ENCODE measurements at places on chromosomes 7 and 10.
A peak's percentile ranks its signal among the peaks of the same experiment; 100 is the strongest.

GRCh38 chr7:1492221-1492620 is 12.0 kb downstream of the INTS1 start:
- DNase-seq: no peak

GRCh38 chr10:22058201-22058600 is 54.7 kb upstream of the DNAJC1 start:
- no peak for DNase-seq

GRCh38 chr10:45488365-45488764 is 114.3 kb downstream of the ALOX5 start:
- no peak for DNase-seq

GRCh38 chr10:124517461-124517860 is 55.8 kb downstream of the LHPP start:
- DNase-seq: no peak

DNA sequence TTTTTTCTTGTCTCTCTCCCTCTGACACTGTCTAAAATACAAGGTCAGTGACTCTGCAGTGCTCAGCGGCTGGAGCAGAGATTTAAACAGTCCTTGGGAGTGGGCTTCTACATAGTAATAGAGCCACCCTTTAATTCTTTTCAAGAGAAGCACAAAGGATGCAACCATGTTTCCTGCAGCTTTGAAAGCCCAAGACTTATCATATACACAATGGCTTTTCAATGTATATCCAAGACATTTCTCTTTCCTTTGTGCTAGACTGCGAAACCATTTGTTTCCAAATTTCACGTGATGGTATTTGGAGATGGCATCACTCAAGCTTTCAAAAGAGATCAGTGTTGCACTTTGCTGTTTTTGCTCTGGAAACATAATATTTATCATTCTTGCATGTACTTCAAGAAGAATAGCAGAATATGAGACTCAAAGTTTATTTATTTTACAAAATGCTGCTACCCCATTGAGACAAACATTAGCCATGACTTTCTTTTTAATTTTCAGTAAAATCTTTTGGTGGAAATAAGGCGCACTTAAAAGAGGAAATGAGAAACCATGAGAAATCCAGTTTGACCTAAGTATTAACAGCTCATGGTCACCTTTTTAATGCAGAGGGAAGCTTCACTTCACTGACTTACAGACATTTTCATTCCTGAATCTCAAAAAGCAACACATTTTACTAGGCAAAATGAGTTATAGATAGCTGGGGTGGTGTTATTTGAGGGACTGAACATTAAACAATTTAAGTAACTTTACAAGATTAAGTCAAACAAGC is 76.6 kb downstream of the SEMA3C start:
- DNase-seq: no peak

- no peak for DNase-seq
Measured at GRCh38 chr10:87750001-87750671, 67.9 kb downstream of the ATAD1 start.

- DNase-seq: no peak
Measured at GRCh38 chr10:101759309-101760247, 16.3 kb downstream of the FGF8 start.

DNA sequence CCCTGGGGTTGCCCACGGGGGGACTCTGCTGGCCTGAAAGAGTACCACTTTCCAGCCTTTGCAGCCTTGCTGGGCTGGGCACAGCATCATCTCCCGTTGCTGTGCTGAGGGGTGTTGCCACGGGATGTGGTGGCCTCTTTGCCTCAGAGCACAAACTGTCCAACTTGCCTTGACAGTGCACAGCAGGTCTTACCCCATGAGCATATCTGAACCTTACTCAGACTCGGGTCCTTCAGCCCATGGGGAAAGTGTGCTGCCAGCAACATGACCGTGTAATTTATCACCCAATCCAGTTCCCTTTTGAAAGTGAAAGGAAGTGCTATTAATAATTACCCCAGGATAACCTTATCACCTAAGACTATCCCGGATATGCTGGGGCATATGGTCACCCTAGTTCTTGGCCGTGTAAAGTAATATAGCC is 46.8 kb downstream of the TBXAS1 start:
- no peak for DNase-seq

- no peak for DNase-seq
Measured at GRCh38 chr10:79024720-79025198, 44.0 kb upstream of the ZMIZ1 start.

- DNase-seq: no peak
Measured at GRCh38 chr10:88676283-88677060, 12.2 kb downstream of the LIPF start.

GRCh38 chr7:157405914-157406810 is 69.4 kb downstream of the DNAJB6 start:
- no peak for DNase-seq

- DNase-seq: no peak
Measured at GRCh38 chr7:36533717-36534116, 144.1 kb downstream of the ANLN start.

GRCh38 chr10:5349362-5349761 is 15.4 kb upstream of the UCN3 start:
- DNase-seq: no peak

- DNase-seq: no peak
Measured at GRCh38 chr7:88146616-88147015, 73.2 kb downstream of the SRI start.

DNA sequence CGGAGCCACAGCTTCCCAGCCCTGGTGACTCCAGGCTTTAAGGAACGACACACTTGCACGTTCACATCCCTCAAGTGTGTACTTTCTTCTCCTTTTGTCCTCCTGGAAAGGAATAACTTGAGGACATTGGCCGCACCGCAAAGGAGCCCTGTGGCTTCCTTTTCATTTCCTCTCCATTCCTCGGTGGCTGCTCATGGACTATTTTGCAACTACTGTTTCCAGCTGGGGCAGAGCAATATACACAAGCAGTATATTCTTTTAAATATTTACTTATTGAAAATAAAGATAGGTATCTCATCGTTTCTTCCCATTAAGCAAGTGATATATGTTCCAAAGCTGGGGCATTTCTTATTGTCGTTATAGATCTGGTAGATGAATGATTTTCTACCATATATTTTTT is 97.2 kb upstream of the LYZL1 start:
- no peak for DNase-seq

GRCh38 chr7:36186359-36187121 is 33.5 kb downstream of the EEPD1 start:
- DNase-seq: no peak

DNA sequence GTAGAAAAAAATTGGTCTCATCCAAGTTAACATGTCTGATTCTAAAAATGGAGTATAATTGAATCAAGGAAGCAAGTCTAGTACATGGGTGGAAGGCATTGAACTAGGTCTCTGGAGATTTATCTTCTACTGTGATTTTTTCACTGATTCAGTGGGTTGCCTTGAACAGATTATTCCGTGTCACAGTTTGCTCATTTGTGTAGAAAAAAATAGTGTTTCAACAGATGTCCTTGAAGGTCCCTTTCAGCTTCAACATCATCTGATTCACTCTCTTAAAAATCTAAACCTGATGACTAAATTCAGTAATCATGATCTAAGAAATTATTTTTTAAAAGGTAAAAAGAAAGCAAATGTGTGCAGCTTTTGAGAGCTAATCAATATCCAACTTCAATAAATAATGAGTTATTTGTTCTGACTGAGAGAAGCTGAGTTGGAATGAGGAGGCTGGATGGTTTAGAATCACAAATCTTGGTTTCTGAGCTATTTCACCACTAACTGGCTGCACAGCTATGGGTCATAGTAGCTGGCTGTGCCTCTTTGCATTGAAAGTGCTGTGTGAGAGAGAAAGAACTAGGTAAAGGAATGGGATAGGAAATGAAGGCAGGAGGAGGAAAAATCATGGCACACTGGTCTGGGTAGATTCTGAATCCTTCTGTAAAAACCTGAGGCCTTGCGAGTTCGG is 221.5 kb upstream of the MDFIC start:
- DNase-seq: no peak

- no peak for DNase-seq
Measured at GRCh38 chr7:151704299-151704959, 172.5 kb downstream of the PRKAG2 start.

DNA sequence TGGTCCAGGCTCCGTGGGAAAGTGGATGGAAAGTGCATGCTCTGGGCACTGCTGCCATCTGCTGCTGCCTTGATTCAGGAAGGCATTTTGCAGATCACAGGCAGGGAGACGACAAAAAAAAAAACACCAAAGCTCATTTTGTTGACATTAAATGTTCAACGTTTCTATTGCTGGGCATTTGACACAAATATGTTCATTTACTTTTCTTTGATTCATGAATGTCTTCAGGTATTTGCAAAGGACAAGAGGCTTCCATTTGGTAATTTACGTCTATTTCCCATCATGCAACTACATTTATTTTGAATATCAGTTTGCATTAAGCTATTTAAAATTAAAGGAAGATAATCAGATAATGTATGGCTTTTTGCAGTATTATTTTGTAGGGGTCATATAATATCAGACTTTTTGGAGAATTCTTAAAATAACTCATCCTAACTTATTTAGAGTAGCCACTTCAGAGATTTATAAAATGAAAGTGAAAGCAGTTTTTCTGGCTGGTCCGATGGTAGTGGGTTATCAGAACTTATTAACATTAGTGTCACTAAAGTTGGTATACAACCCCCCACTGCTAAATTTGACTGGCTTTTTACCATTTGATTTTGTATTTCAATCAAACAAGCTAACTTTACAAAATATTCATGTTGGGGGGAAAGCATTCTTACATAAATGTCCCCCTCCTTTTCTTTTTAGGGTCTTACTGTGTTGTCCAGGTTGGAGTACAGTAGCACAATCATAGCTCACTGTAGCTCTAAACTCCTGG is 65.3 kb downstream of the PDIA4 start:
- DNase-seq: peak; percentile 65

- DNase-seq: no peak
Measured at GRCh38 chr7:125834421-125834820, 904.8 kb upstream of the POT1 start.

GRCh38 chr7:155490697-155491628 is 33.0 kb downstream of the EN2 start:
- peak; percentile 35 for DNase-seq

GRCh38 chr7:37151741-37152413 is 296.8 kb downstream of the ELMO1 start:
- no peak for DNase-seq

DNA sequence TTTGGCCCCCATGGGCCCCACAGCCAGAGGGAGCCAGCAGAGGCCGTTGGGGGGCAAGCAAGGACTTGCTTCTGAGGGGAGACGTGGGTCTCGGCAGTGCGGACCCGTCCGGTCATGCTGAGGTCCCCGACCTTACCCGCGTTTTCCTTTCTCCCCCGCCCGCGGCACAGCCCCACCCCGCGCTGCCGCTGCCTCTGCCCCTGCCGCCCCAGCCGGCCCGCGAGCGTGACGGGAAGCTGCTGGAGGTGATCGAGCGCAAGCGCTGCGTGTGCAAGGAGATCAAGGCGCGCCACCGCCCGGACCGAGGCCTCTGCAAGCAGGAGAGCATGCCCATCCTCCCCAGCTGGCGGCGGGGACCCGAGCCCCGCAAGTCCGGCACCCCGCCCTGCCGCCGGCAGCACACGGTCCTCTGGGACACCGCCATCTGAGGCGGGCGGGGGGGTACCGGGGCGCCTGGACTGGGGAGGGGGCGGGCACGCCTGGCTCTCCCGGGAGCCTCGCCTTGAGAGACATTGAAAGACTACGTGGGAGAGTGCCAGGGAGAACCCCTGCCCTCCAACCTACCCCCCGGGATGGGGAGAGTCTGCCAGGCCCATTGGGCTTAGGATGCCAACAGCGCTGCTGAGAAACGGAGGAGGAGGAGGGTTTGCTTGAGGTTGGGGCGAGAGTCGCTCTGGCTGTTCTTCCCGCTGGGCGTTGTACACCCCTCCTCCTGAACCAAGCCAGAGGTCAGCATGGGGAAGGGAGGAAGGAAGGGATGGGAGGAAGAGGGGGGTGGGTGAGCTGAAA is 9.9 kb downstream of the NYAP1 start:
- peak; percentile 61 for DNase-seq

DNA sequence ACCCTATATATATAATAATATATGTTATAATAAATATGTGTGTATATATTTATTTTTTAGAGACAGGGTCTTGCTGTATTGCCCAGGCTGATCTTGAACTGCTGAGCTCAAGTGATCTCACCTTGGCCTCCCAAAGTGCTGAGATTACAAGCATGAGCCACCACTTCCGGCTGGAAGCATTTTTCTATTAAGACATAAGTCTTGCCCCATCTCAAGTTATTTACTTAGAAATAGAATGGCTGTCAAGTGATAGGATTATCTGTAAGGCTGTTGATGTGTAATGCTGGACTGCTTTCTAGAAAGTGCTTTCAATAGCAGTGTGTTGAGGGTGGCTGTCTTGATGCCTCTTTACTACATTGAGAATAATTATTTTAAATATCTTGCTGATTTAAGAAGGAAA is 65.2 kb downstream of the ZMYND11 start:
- no peak for DNase-seq

DNA sequence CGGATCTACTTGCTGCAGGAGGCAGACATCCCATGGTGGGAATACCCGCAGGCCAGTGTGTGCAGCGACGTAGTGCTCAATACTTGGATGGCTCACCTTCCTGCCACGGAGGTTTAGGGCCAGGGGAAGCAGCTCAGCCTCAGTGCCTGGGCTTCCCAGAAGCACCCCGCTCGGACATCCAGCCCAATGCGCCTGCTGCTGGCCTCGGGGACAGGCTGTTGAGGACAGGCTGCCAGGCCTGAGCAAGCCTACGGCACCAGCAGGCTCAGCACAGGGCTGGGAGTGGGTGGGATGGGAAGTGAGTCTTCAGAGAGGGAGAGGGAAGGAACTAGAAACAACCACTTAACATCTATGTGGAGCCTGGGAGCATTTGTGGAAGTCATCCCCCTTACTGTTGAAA is 441.3 kb upstream of the MGMT start:
- no peak for DNase-seq

GRCh38 chr7:61111-61510 is 131.3 kb upstream of the FAM20C start:
- no peak for DNase-seq

- DNase-seq: no peak
Measured at GRCh38 chr7:129762387-129762969, 151.0 kb downstream of the NRF1 start.

GRCh38 chr7:79548727-79549126 is 95.3 kb upstream of the MAGI2 start:
- no peak for DNase-seq

DNA sequence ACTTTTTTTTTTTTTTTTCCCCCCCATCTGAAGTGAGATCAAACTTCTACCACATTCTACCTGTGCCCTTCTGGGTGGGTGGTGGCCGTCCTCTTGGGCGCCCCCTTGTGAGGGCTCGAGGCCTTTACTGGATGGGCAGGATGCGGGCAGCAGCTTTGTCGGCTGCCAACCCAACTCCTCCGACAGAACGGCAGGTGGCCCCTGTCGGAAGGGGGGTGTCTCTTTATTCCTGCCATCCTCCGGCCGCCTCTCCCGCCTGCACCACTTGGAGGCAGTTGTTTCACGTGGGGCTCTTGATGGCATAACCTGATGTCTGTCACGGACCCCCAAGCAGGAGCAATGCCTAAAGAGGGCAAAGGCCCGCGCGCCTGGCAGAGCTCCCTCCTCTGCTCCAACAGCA is 31.0 kb downstream of the AMZ1 start:
- DNase-seq: peak; percentile 66

GRCh38 chr7:148234715-148235114 is 355.9 kb upstream of the C7orf33 start:
- no peak for DNase-seq
